ENCODE measurements at places on chromosomes 11 and 22. TPM values are rescaled to one million over a fixed set of nuclear protein-coding genes. Genes with fewer than 3 reads are reported as not detected.

GRCh38 chr11:94856443-94856842 is 88.3 kb downstream of the AMOTL1 start:
- DNase-seq: no peak
- H3K4me1 ChIP-seq: peaks cover 11% of the 10 kb centered on the region
- H3K27me3 ChIP-seq: peaks cover 21% of the 10 kb centered on the region
- no peak overlapping the region for H3K4me3 ChIP-seq
- no peak overlapping the region for H3K27ac ChIP-seq
- H3K36me3 ChIP-seq: no peaks in the 10 kb centered on the region

GRCh38 chr22:23938328-23939016 is 22.5 kb downstream of the GSTT2B start:
- no peaks in the 10 kb centered on the region for H3K36me3 ChIP-seq
- H3K4me1 ChIP-seq: no peaks in the 10 kb centered on the region
- no peaks in the 10 kb centered on the region for H3K27me3 ChIP-seq
- DNase-seq: no peak

GRCh38 chr11:19321351-19321750 is 80.6 kb upstream of the E2F8 start:
- H3K36me3 ChIP-seq: no peaks in the 10 kb centered on the region
- no peaks in the 10 kb centered on the region for H3K27me3 ChIP-seq
- no peaks in the 10 kb centered on the region for H3K4me1 ChIP-seq
- no peak for DNase-seq

DNA sequence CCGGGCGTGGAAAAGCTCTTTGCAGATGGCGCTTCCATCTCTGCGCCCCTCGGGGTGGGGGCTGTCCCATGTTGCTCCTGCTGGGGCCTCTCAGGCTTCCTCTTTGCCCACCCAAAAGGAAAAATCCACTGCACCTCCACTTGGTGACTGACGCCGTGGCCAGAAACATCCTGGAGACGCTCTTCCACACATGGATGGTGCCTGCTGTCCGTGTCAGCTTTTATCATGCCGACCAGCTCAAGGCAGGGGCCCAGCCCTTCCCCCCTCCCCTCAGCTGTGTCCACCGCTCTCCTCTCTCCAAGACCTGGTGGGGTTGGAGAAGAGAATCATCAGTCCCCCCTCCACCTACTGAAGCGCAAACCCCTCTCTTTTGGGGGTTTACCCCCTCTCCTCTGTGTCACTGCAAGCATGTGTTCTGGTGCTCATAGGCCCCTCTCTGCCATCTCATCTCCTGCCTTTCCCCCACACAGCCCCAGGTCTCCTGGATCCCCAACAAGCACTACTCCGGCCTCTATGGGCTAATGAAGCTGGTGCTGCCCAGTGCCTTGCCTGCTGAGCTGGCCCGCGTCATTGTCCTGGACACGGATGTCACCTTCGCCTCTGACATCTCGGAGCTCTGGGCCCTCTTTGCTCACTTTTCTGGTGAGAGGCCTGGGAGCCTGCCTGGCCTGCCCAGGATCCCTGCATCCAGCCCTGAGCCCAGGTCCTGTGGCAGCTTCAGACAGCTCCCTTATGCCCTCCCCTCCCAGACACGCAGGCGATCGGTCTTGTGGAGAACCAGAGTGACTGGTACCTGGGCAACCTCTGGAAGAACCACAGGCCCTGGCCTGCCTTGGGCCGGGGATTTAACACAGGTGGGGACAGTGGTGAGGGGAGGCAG is 1.8 kb downstream of the LARGE2 start:
- H3K4me3 ChIP-seq: no peak overlapping the region
- H3K27ac ChIP-seq: no peak overlapping the region
- peaks cover 45% of the 10 kb centered on the region for H3K27me3 ChIP-seq
- H3K36me3 ChIP-seq: no peaks in the 10 kb centered on the region

- no peak for DNase-seq
- H3K4me1 ChIP-seq: peaks cover 42% of the 10 kb centered on the region
- H3K36me3 ChIP-seq: no peaks in the 10 kb centered on the region
- no peaks in the 10 kb centered on the region for H3K27me3 ChIP-seq
- no peak overlapping the region for H3K4me3 ChIP-seq
- no peak overlapping the region for H3K27ac ChIP-seq
Measured at GRCh38 chr11:69486773-69487291, 5.4 kb downstream of the LINC01488 start.

DNA sequence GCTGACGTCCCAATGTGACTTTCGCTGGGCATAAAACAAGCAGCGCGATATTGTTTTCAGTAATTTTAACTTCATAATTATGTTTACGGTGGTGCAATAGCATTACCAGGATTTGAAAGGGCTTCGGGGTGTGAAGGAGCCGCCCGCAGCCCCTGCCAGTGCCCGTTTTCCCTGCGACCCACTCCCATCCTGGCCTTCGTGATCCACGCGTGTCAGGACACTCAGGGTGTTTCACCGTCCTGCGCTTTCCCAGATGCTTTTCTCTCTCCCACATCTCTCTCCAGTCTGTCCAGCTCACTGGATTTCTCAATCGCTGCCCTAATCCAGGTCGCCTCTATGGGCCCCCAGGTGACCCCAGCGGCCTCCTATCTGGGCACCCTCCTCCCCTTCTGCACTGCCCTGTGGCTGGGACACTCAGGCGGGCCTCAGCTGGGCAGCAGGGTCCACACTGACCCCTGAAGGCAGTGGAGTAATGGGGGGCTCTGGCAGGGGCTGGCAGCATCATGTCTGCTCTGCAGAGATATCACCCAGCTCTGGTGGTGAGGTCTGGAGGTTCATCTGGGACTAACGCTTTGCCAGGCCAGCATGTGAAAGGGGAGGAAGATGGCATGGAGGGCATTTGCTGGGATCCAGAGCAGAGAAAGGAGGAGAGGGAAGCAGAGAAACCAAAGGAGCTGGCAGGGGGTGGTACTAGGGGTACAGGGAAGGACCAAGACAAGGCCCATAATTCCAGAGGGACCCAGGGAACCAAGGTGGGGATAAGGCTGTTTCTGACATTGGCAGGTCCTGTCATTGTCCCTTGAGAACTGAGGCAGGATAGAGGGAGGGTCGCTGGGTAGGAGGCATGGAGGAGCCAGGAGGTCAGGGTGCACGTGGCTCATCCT is 622.8 kb downstream of the BRD1 start:
- H3K27ac ChIP-seq: no peak overlapping the region
- no peak overlapping the region for H3K4me3 ChIP-seq
- H3K27me3 ChIP-seq: no peaks in the 10 kb centered on the region
- H3K36me3 ChIP-seq: no peaks in the 10 kb centered on the region
- H3K4me1 ChIP-seq: no peaks in the 10 kb centered on the region

DNA sequence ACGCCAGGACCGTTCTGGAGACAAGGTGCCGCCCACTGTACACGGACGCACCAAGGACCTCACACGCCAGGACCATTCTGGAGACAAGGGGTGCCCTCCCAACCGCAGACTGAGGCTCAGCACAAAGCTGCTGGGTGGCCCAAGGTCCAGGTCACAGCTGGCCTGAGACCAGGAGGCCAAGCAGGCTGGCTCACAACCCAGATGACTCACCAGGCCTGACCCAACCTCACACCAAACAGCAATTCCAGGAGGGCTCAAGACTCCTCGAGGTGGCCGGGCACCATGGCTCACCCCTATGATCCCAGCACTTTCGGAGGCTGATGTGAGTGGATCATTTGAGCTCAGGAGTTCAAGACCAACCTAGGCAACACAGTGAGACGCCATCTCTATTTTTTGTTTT is 14.8 kb downstream of the BRD1 start:
- H3K4me1 ChIP-seq: no peaks in the 10 kb centered on the region
- H3K36me3 ChIP-seq: peaks cover 4% of the 10 kb centered on the region
- no peak for DNase-seq
- H3K4me3 ChIP-seq: no peak overlapping the region

DNA sequence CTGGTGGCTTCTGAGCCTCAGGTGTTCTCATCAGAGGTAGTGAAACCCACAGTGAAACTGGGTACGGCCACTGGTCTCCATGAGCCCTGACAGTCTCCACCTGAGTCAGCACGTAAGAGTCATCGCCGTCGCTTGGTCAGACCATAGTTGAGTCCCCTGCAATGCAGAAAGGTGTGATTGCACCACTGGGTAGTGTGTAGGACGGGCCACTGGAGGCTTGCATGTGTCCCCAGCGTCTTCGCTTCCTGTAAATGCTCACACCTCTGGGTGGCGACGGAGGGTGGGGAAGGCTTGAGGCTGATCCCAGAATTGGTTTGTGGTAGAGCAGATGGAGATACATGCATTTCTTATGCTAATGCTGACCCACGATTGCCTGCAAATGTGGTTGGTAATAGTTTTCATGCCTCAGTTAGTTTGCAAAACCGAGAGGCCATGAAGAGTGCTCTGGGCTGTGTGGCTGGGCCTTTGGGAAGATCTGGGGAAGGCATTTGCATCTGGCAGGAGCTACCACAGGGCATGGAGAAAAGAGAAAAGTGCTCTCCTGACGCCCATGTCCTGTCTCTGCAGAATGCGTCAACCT is 26.5 kb downstream of the CTTN start:
- H3K27ac ChIP-seq: no peak overlapping the region
- H3K36me3 ChIP-seq: peaks cover 48% of the 10 kb centered on the region
- H3K4me3 ChIP-seq: no peak overlapping the region
- no peaks in the 10 kb centered on the region for H3K27me3 ChIP-seq

GRCh38 chr11:47724041-47724729 is 9.0 kb upstream of the AGBL2 start:
- no peak overlapping the region for H3K27ac ChIP-seq
- H3K4me3 ChIP-seq: no peak overlapping the region
- H3K4me1 ChIP-seq: no peaks in the 10 kb centered on the region
- no peaks in the 10 kb centered on the region for H3K27me3 ChIP-seq

GRCh38 chr22:49291169-49291568 is 536.5 kb downstream of the BRD1 start:
- no peak overlapping the region for H3K4me3 ChIP-seq
- no peaks in the 10 kb centered on the region for H3K4me1 ChIP-seq
- no peaks in the 10 kb centered on the region for H3K27me3 ChIP-seq
- H3K27ac ChIP-seq: no peak overlapping the region

The LRRC10B gene
- 0.60 TPM for total RNA-seq

The OSBP2 gene
- 19.4 TPM for total RNA-seq

The XKR3 gene
- not detected for total RNA-seq

The KDM4E gene
- total RNA-seq: not detected

The GNB1L gene
- total RNA-seq: 5.5 TPM

The OR51B4 gene
- 0.57 TPM for total RNA-seq

The RIC3 gene
- total RNA-seq: 8.7 TPM
